ENCODE measurements at places on chromosomes 13 and 19. TPM values are rescaled to one million over a fixed set of nuclear protein-coding genes. Genes with fewer than 3 reads are reported as not detected.

Gene TBXA2R
- 6.1 TPM for polyA plus RNA-seq

Gene CDK8
- polyA plus RNA-seq: 20.3 TPM

Gene NCR1
- 0.88 TPM for polyA plus RNA-seq

Gene C1QTNF9B
- 0.94 TPM for polyA plus RNA-seq

Gene ALDH16A1
- polyA plus RNA-seq: 31.7 TPM

Gene POSTN
- not detected for polyA plus RNA-seq

GRCh38 chr19:28294395-28294794 is 918.6 kb downstream of the UQCRFS1 start:
- no peak for DNase-seq

- DNase-seq: no peak
Observed at GRCh38 chr13:90702050-90702449, 645.4 kb upstream of the MIR17HG start.

DNA sequence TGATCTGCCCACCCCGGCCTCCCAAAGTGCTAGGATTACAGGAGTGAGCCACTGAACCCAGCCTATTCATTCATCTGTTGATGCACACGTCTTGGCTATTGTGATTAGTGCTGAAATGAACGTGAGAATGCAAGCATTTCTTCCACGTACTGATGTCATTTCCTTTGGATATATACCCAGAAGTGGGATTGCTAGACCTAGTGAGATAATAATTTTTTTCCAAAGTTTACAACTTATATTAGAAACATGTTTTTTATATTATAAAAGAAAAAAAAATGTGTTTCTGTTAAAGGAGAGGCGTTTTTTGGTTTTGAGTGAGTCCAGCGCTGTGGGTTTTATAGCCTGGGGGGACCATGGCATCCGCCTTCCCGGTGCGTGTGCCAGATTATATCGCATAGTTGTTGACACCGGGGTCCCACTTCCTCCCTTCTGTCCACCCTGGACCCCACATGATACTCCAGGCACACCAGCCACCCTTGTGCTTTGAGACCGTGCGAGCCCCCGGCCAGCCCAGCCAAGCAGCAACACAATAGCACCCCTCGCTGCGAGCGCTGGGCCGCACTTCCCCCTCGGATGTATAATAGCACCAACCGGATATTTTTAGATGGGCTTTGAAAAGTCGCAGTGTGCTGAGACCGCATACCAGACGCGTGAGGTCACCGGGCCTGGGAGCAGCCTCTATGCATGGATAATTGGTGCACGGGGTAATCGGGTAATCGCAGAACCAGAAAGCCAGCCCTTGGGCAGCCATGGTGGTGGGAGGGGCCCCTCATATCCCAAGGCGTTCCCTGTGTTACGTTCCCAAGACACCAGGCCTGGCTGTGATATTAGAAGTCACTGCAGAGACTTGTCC is 59.6 kb downstream of the MYO9B start:
- DNase-seq: no peak

- no peak for DNase-seq
Observed at GRCh38 chr19:29497241-29497640, 28.6 kb upstream of the VSTM2B start.

GRCh38 chr19:32254509-32254890 is 90.9 kb upstream of the ZNF507 start:
- no peak for DNase-seq

- no peak for DNase-seq
Observed at GRCh38 chr13:105979131-105980011, 556.1 kb downstream of the EFNB2 start.

DNA sequence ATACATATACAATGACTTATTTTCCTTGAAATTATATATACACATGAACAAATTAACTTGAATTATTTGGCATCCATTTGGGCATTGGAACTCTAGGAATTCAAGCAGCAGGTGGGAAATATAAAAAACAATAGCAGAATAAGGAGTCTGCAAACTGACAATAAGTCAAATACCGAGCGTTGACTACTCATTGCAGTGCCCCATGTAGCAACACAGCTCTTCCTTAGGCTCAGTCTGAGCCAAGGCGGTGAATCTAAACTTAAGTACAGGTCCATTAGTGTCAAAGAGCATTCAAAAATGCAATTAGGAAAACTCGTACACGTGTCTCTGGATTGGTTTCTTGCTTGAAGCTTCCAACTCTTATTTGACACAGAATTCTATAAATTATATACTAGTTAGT is 462.5 kb upstream of the KLF12 start:
- DNase-seq: no peak

DNA sequence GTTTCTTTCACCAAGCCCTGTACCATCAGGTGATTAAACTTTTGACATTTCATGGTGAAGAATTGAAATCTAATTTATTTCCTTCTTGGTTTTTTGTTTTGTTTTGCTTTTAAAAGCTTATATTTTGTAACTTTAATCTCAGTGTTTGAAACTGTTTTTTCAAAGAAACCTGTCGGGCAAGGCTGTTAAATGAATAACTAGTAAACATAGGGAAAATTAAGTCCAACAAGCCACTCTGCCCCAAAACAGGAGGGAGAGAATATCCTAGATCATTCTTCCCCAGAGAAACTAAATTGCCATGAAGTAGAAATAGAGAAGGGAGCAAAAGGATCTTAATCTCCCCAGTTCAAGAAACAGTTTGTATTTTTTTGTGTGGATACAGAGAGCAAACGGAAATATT is 98.2 kb downstream of the FREM2 start:
- no peak for DNase-seq

- no peak for DNase-seq
Observed at GRCh38 chr13:23609874-23610576, 39.8 kb downstream of the TNFRSF19 start.

GRCh38 chr13:45654633-45655349 is 39.3 kb upstream of the ERICH6B start:
- no peak for DNase-seq

- no peak for DNase-seq
Observed at GRCh38 chr19:2586196-2586595, 110.3 kb downstream of the GADD45B start.

DNA sequence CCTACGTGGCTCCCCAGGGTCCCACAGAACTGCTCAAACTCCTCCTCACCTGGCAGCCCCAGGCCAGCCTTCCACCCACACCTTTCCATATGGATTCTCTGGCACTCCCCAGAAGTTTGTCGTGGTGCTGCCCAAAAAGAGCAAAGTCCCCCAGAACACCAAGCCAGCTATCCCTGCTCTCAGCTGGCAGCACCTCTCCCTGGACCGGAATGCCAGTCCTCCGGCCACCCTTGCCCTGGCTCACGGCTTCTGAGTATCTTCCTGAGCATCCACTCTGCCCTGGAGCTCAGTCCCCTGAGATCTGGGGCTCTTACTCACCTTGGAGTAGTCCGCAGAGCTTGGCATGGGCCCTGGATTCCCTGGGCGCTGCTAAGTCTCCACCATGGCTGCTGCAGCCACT is 166.5 kb upstream of the ZNF507 start:
- DNase-seq: no peak

DNA sequence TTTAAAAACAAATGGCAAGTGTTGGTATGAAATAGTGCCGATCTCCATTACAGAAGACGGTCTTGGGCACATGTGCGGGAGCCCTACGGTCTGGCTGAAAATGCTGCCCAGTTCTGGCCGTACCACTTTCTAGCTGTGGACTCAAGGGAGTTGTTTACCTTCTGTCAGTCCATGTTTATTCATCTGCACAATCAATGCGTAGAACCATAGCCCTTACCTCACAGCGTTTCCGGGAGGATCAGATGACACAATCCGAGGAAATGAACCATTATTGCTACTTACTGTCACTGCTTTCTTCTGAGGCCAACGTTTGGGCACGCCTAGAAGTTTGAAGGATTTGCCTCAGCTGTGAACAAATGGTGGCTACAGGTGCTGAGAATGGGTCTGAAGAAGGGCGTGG is 31.2 kb downstream of the GADD45B start:
- no peak for DNase-seq

- DNase-seq: no peak
Observed at GRCh38 chr13:93872376-93872775, 607.1 kb downstream of the DCT start.

- no peak for DNase-seq
Observed at GRCh38 chr13:21338156-21338555, 120.9 kb downstream of the ZDHHC20 start.

DNA sequence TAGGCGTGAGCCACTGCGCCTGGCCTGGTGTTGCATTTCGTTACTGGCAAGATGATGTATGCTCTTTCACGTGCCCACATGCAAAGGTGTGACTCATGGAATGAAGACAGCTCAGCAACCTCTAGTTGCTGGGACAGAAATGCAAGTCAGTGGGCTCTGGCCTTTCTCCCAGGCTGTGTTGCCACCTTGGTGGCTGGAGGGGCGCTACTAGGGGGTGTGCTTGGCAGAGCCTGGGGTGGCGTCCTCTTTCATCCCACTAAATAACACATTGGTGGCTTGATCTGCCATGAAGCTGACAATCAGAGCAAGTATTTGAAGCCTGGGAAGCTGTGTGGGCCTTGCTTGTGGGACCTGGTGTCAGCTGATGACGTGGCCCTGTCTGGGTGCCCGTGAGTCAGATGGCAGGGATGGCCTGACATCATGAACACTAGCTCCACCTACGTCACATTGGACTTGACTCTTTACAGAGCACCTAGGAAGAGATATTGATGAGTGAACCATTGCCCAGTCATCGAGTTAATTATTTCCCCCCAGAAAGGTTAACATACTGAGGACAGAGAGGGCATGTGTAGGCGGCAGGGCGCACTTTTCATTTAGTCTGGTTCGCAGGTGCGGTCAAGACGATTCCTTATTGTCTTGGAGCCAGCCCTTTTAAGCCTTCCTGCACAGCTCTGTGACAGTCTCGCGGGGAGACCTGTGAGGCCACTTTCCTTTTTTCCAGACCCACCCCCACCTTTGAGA is 154.2 kb downstream of the TM9SF2 start:
- no peak for DNase-seq

GRCh38 chr19:44003461-44004009 is 778 bp downstream of the ZNF230 start:
- DNase-seq: peak; percentile 15
